ENCODE measurements at places on chromosomes 11 and 22. TPM values are rescaled to one million over a fixed set of nuclear protein-coding genes. Genes with fewer than 3 reads are reported as not detected.

OMP gene
- not detected for polyA plus RNA-seq

MMP1 gene
- not detected for polyA plus RNA-seq

CRYBB2 gene
- polyA plus RNA-seq = 2.4 TPM

MEI1 gene
- not detected for polyA plus RNA-seq

ANKK1 gene
- not detected for polyA plus RNA-seq

DHCR7 gene
- 37.9 TPM for polyA plus RNA-seq

UPK3A gene
- not detected for polyA plus RNA-seq

CABP7 gene
- polyA plus RNA-seq = 0.90 TPM

ADORA2A gene
- polyA plus RNA-seq = 2.9 TPM

GPR83 gene
- 0.74 TPM for polyA plus RNA-seq

NTM gene
- polyA plus RNA-seq = 39.4 TPM

DLG2 gene
- polyA plus RNA-seq = 179 TPM

MRPL11 gene
- polyA plus RNA-seq = 50.9 TPM

H19 gene
- not detected for polyA plus RNA-seq

SCO2 gene
- polyA plus RNA-seq = 9.6 TPM

FGF3 gene
- polyA plus RNA-seq = 6.0 TPM

RCE1 gene
- polyA plus RNA-seq = 50.5 TPM

LRP4 gene
- polyA plus RNA-seq = not detected

SLC22A6 gene
- not detected for polyA plus RNA-seq

ACRV1 gene
- polyA plus RNA-seq = 0.52 TPM

GAS2 gene
- 2.5 TPM for polyA plus RNA-seq

AKIP1 gene
- polyA plus RNA-seq = 90.7 TPM

PTPN5 gene
- polyA plus RNA-seq = 151 TPM

MUC5B gene
- polyA plus RNA-seq = not detected

TMPRSS4 gene
- polyA plus RNA-seq = not detected

GVQW3 gene
- 24.0 TPM for polyA plus RNA-seq

SLC6A5 gene
- polyA plus RNA-seq = not detected

PIK3C2A gene
- 24.9 TPM for polyA plus RNA-seq

IFITM1 gene
- polyA plus RNA-seq = 0.35 TPM

SHISAL1 gene
- polyA plus RNA-seq = 21.6 TPM

LRRC56 gene
- 0.76 TPM for polyA plus RNA-seq

POU2AF3 gene
- polyA plus RNA-seq = not detected

FAM181B gene
- 1.4 TPM for polyA plus RNA-seq

FAM118A gene
- polyA plus RNA-seq = 8.6 TPM
